Stimulated activated CD4-positive, alpha-beta T cell treated with anti-CD3 and anti-CD28 coated beads, Interleukin-1b, Interleukin-23, amount 100 ng/mL, for 48 hours (primary cell): ENCODE measurements at places on chromosomes 2 and 18.

DNA sequence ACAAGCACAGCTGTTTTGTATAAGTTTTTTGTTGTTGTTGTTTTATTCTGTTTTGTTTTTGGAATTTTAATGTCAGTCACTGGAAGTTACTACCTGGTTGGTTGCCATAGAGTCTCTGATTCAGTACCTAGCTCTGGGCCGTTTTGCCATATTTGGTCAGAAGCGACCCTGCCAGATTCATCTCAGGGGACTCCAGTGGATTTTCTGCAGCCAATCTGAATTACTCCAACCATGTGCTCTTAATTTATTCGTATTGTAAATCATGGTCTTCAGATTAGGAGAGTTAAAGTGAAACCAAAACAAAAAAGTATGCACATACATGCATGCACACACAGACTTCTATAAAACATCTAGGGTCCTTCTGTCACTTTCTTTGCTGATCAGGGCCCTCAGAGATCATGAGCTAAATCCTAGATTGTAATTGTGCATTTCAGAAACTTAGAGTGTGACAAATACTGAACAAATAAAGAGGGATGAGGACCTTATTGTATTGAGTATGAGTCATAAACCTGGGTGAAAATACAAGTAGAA is 317.4 kb upstream of the UBE2E3 start:
- DNase-seq: no peak

DNA sequence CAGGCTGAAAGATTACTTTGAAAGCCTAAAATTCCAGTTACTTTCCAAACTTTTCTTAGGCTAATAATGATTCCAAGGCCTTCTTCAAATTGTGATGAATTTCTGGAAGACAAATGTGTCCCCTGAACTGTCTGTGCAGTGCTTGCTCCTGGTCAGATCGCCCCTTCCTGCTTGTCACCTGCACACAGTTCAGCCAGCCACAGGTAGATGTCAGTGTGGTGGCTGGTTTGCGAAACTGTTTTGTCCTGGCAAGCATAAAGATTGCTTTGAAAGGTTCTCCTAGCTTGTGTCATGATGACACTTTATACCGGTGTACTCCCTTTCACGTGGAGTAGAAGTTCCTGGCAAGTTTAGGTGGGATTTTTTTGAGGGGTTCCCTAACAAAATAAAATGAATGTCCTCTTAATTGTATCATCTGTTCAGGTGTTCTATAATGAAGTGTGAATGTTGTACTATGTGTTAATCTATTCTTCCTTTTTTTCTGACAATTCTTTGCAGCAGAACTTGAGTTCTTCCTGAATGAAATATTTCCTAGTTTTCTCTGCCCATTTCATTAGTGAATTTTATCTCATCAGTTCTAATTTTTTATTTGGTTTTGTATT is 298.8 kb downstream of the ZNF407 start:
- peak; percentile 28 for DNase-seq

GRCh38 chr18:72160510-72161445 is 383.4 kb downstream of the CBLN2 start:
- no peak for DNase-seq

DNA sequence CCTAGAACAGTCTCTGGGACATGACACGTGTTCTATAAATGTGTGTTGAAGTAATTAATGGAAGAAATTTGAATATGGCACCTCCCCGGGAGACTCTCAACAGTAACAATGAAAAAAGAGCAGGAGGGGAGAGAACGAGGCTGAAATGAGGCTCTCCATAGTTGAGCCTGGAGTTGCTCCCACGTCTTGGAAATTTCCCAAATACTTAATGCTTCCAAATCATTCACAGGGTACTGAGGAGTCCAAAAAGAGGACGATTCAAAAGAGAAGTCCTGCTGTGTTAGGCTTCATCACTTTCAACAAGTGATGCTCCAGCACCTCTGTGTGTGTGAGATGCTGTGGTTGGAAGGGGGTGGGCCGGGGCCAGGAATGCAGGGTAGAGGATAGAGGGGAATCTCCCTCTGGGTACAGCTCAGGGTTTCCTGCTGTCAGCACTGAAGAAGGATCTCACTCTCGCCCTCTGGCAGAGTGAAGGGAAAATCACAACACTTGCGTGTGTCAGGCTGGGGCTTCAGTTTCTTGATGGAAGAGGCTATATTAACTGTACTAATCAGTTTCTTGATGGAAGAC is 18.1 kb upstream of the ZNF407 start:
- DNase-seq: no peak

- DNase-seq: no peak
Measured at GRCh38 chr2:7116511-7116910, 199.3 kb downstream of the RNF144A start.

DNA sequence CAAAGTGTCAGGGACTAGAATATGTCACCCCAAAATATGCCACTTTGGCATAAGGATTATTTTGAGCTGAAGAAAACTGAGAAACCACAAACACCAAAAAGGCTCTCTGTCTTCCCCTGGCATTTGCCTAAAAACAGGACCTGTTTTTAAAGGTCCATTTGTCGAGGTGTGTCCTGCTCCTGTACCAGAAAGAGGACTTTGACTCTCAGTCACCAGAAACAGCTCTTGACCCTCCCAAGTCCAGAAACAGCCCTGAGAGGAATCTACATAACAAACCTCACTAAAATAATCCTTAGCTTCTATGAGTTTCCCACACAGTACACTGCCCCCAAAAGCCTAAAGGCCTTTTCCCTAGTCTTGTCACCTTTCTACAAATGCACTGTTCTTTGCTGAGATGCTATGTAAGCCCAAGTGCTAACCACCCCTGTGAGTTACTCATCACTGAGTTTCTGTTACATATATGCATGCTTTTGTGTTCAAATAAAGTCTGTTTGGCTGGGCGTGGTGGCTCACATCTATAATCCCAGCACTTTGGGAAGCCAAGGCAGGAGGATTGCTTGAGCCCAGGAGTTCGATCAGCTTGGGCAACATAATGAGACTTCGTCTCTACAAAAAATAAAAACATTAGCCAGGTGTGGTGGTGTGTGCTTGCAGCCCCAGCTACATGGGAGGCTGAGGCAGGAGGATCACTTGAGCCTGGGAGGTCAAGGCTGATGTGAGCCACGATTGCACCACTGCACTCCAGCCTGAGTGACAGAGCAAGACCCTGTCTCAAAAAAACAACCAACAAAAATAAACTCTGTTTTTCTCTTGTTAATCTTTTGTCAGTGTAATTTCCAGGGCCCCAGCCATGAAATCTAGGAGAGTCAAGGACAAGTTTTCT is 55.2 kb downstream of the RPL31 start:
- DNase-seq: no peak

DNA sequence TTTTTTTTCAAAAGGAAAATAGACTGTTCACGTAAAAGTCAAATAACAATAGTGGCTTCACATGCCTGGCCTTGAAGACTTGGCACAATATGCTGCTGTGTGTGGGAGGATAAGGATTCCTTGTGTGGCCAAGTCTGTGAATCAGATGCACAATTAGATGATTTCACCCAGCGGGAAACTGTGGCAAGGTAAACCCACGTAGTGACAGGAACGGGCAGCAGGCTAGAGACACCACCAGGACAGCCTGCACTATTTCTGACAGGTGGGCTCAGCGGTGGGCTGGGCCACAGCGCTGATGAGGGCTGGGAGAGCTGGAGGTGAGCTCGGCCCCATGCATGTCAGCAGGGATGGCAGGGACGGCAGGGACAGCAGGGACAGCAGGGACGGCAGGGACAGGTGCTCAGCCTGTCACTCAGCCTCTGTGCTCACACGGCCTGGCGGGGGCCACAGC is 21.6 kb downstream of the SNORC start:
- no peak for DNase-seq

GRCh38 chr2:23772056-23772455 is 154.9 kb downstream of the ATAD2B start:
- no peak for DNase-seq

GRCh38 chr18:76572518-76573247 is 77.6 kb upstream of the ZNF516 start:
- DNase-seq: no peak
